Uterus (tissue), 4 donors: ENCODE measurements at places on chromosomes 4 and X. TPM values are rescaled to one million over a fixed set of nuclear protein-coding genes. Genes with fewer than 3 reads are reported as not detected.

Gene UGT8
- total RNA-seq, result 0.46 TPM

Gene TCEAL2
- 0.51 TPM for total RNA-seq

Gene UGT2B15
- not detected for total RNA-seq

Gene DSPP
- total RNA-seq, result not detected

Gene NKX6-1
- total RNA-seq, result not detected

Gene DIPK2B
- total RNA-seq, result 21.2 TPM

Gene AREG
- total RNA-seq, result not detected

Gene FAM9B
- 4.4 TPM for total RNA-seq

Gene CC2D2A
- total RNA-seq, result 49.8 TPM

- no peak for DNase-seq
- H3K4me1 ChIP-seq, result no peaks in the 10 kb centered on the region
- H3K27me3 ChIP-seq, result no peaks in the 10 kb centered on the region
These were observed 19.5 kb downstream of the ZNF275 start for GRCh38 chrX:153353416-153353815.

DNA sequence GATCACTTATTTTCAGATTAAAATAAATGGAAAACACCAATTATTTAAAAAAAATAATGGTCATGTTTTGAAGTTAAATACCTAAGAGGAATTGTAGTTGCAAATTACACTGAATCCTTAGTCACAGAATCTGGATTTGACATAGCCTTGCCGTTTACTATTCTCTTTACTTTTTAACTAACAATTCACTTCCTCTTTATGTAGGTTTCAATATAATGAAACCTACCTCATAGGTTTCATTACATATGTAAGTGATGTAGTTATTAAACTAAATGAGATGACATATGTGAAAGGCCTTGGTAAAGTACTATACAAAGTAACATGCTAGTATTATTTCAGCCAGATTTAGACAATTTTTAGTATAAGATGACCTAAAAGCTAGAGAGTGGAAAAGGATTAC lies 6.5 kb downstream of the SPP1 start:
- no peaks in the 10 kb centered on the region for H3K36me3 ChIP-seq
- DNase-seq, result no peak
- H3K4me3 ChIP-seq, result no peak overlapping the region
- no peaks in the 10 kb centered on the region for H3K27me3 ChIP-seq

DNA sequence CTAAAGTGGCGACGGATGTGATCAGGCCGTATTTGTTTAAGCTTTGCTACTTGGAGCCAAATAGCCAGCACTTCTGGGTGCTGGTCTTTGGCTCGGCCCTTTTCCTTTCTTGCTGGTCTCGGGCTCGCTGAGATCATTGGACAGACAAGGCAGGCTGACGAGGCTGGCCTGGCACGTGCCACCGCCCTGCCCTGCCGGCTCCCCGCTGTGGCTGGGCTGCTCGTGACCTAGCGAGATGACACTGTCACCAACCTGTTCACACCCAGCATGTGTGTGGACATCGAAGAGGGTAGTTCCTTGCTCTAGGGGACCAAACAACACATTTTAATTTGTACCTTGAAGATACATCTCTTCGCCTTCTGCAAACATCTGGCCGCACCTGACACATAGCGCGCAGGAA lies 98.0 kb downstream of the ABLIM2 start:
- H3K4me3 ChIP-seq, result no peak overlapping the region
- no peak overlapping the region for H3K27ac ChIP-seq
- DNase-seq, result no peak
- no peaks in the 10 kb centered on the region for H3K27me3 ChIP-seq
- no peaks in the 10 kb centered on the region for H3K36me3 ChIP-seq
- no peaks in the 10 kb centered on the region for H3K4me1 ChIP-seq

DNA sequence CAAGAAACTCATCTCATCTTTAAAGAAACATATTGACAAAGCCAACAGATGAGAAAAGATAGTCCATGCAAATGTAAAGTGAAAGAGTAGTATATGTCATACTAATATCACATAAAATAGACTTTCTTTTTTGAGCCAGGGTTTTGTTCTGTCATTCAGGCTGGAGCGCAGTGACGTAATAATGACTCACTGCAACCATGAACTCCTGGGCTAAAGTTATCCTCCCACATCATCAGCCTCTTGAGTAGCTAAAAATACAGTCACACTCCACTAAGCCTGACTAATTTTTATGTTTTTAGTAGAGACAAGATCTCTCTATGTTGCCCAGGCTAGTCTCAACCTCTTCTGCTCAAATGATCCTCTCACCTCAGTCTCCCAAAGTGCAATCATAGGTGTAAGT lies 51.8 kb upstream of the TRAM1L1 start:
- H3K27me3 ChIP-seq, result no peaks in the 10 kb centered on the region
- no peak overlapping the region for H3K27ac ChIP-seq
- no peak overlapping the region for H3K4me3 ChIP-seq
- no peaks in the 10 kb centered on the region for H3K36me3 ChIP-seq
- DNase-seq, result no peak

DNA sequence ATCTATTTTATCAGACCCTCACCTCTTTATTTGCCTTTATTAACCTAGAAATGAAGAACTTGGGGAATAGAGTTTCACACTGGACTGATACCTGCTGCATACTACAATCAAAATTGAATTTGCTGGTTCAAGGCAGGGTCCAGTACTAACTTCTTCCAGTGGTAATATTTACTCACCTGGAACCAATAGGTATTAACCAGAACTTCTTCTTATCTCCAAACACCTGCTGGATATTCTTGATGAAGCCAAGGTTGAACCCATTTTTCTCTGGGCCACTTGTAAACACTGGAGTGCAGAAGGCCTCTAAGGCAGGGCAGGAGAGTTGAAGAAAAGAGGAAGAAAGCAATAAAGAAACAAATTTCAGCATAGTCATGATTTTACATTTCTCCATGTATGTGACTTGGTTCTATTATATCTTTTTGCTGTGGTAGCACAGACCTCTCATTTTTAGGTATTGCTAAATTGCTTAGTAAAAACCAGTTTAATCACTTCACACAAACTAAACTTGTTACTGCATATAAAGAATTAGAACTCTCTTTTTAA lies 101.1 kb downstream of the ZDHHC15 start:
- no peaks in the 10 kb centered on the region for H3K4me1 ChIP-seq
- no peak overlapping the region for H3K27ac ChIP-seq
- no peak overlapping the region for H3K4me3 ChIP-seq
- H3K27me3 ChIP-seq, result no peaks in the 10 kb centered on the region
- no peak for DNase-seq
- no peaks in the 10 kb centered on the region for H3K36me3 ChIP-seq

DNA sequence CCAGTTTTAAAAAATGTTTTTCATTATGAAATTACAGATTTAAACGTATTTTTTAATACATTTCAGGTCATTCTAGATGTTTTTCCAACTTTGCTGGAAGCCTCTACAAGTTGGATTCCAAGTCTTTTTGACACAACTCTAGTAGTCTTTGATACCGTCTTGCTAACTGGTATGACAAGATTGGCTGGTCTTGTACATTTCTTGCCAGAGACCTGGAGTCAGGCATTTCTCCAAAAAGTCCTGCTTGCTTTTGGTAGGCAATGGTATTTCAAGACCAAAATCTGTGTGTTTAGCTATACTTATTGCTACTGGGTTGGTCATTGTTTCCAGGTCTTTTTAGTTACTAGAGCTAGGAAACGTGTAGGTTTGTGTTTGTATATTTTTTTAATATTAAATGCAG lies 64.6 kb downstream of the SLAIN2 start:
- no peaks in the 10 kb centered on the region for H3K27me3 ChIP-seq
- H3K4me1 ChIP-seq, result no peaks in the 10 kb centered on the region
- H3K4me3 ChIP-seq, result no peak overlapping the region

DNA sequence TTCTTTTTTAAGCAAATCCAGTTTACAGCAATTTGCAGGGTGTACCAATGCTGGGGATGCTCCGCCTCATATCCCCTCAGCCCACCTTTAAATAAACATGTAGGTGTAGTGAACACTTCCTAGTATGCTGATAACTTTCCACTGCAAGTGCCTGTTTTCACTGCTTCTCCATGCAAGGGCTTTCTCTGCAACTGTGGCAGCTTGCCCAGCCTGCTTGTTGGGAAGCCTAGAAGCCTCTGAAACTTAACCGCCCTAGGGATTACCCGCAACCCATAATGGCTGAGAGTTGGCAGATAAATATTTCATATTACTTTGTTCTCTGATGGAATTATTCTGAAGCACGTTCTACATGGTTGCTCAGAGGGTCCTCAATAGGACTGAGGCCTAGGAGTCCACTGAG lies 253.7 kb upstream of the DDX53 start:
- no peak overlapping the region for H3K4me3 ChIP-seq
- no peaks in the 10 kb centered on the region for H3K4me1 ChIP-seq
- no peaks in the 10 kb centered on the region for H3K27me3 ChIP-seq
- no peaks in the 10 kb centered on the region for H3K36me3 ChIP-seq
- H3K27ac ChIP-seq, result no peak overlapping the region

GRCh38 chr4:183078634-183079033 lies 20.4 kb upstream of the WWC2 start:
- no peak overlapping the region for H3K27ac ChIP-seq
- H3K4me3 ChIP-seq, result no peak overlapping the region
- H3K36me3 ChIP-seq, result no peaks in the 10 kb centered on the region
- DNase-seq, result no peak
- H3K4me1 ChIP-seq, result no peaks in the 10 kb centered on the region

DNA sequence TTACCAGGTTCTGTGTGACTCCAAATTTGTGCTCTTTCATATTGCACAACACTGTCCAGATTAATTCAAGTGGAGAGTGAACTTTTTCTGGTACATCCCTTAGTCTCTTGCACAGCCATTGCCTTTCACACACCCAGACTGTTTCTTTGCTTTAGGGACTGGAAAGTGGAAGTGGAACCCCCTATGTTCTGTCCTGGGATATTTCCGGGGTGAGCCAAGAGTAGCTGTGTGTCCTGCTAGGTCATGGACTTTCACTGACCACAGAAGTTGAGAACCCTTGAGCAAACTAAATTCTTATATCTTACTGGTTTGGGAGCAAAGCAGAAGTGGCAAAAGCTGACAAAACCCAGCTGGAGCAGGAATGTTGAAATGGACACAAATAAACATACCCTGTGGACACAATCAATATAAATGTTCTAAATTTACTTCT lies 10.3 kb upstream of the VSIG4 start:
- no peak overlapping the region for H3K27ac ChIP-seq
- H3K4me3 ChIP-seq, result no peak overlapping the region
- no peaks in the 10 kb centered on the region for H3K36me3 ChIP-seq

GRCh38 chrX:8981723-8982122 lies 52.2 kb downstream of the FAM9B start:
- no peak overlapping the region for H3K4me3 ChIP-seq
- H3K36me3 ChIP-seq, result no peaks in the 10 kb centered on the region
- DNase-seq, result no peak
- no peaks in the 10 kb centered on the region for H3K4me1 ChIP-seq
- H3K27ac ChIP-seq, result no peak overlapping the region

DNA sequence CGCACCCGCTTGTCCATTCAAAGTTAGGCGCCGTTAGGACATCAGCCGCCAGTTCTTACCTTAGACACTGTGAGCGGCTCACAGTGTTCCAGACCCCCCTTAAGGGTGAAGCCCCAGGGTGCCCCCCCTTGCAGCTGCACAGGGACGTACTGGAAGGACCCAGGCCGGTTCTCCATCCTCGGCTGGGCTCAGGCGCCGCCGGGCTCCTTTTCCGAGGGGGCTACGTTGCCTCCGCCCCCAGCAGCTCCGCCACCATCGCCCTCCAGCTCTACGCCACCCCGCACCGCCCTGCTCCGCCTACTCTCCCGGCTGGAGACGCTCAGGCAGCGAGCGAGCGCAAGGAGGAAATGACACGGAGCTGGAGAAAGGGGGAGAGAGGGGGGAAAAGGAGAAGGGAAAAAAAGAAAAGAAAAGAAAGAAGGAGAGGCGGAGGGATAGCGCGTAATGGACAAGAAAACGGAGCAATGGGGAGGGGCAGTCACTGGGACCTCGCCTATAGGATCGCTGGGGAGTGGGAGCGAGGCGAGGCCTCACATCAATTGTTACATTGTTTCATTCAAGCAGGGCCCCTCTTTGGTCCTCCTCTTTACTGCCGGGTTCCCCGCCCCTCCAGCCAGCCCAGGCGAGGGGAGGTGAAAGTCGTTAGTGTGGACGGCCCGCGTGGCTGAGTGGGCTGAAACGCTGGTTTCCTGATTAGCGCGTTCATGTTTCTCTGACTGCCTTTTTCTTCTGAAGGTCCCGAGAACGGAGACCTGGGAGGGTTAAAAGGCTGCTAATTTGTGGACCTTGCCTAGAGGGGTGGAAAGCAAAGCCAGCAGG lies at the start of gene SHROOM4:
SHROOM4 (minus strand) TSS at position 352 of the 819 bp plus-strand sequence; CDS start at position 176, 176 bp downstream.
- H3K4me3 ChIP-seq, result peak within 1 kb of the TSS; percentile 54
- H3K27me3 ChIP-seq, result no peaks in the 10 kb centered on the region
- DNase-seq, result peak; percentile 40
- no peaks in the 10 kb centered on the region for H3K36me3 ChIP-seq
- peak within 1 kb of the TSS; percentile 54 for H3K27ac ChIP-seq

GRCh38 chr4:57320217-57320616 lies 210.0 kb upstream of the IGFBP7 start:
- no peaks in the 10 kb centered on the region for H3K4me1 ChIP-seq
- no peaks in the 10 kb centered on the region for H3K36me3 ChIP-seq
- no peak overlapping the region for H3K4me3 ChIP-seq
- H3K27me3 ChIP-seq, result no peaks in the 10 kb centered on the region
- no peak for DNase-seq
- no peak overlapping the region for H3K27ac ChIP-seq

- DNase-seq, result no peak
- no peaks in the 10 kb centered on the region for H3K4me1 ChIP-seq
- no peaks in the 10 kb centered on the region for H3K27me3 ChIP-seq
- no peak overlapping the region for H3K4me3 ChIP-seq
- H3K36me3 ChIP-seq, result no peaks in the 10 kb centered on the region
These were observed 64.0 kb upstream of the NFKB1 start for GRCh38 chr4:102437111-102437510.

GRCh38 chrX:4706961-4707360 lies 993.5 kb upstream of the PRKX start:
- H3K4me3 ChIP-seq, result no peak overlapping the region
- no peak overlapping the region for H3K27ac ChIP-seq
- no peaks in the 10 kb centered on the region for H3K4me1 ChIP-seq
- no peaks in the 10 kb centered on the region for H3K27me3 ChIP-seq
- H3K36me3 ChIP-seq, result no peaks in the 10 kb centered on the region

DNA sequence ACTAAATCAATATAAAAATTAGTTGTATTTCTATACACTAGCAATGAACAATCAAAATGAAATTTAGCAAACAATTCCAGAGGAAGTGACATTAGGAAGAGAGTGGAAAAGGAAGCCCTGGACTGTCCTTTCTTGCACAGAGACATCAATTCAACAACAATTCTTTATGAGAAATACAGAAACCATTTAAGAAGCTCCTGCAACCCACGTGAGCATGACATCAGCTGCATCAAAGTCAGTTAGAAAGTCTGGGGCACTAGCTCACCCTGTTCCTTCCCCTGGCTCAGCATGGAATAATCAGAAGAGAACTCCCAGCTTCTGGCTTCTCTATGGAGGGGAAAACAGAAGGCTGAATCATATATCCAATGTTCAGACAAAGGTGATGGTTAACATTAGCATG lies 48.6 kb upstream of the STARD8 start:
- H3K27me3 ChIP-seq, result no peaks in the 10 kb centered on the region
- no peak overlapping the region for H3K4me3 ChIP-seq
- no peak overlapping the region for H3K27ac ChIP-seq
- H3K36me3 ChIP-seq, result no peaks in the 10 kb centered on the region
- no peaks in the 10 kb centered on the region for H3K4me1 ChIP-seq
- DNase-seq, result no peak

- no peaks in the 10 kb centered on the region for H3K36me3 ChIP-seq
- H3K27ac ChIP-seq, result no peak overlapping the region
- H3K4me1 ChIP-seq, result no peaks in the 10 kb centered on the region
- DNase-seq, result no peak
- H3K27me3 ChIP-seq, result no peaks in the 10 kb centered on the region
These were observed 102.6 kb downstream of the DHRSX start for GRCh38 chrX:2398064-2398656.

- H3K27me3 ChIP-seq, result no peaks in the 10 kb centered on the region
- no peak for DNase-seq
- H3K27ac ChIP-seq, result no peak overlapping the region
These were observed 204.8 kb upstream of the CT83 start for GRCh38 chrX:116667346-116668134.
